H4 (cell line): ENCODE measurements at places on chromosomes 16 and 17.
A peak's percentile ranks its signal among the peaks of the same experiment; 100 is the strongest.

- peak; percentile 8 for DNase-seq
Observed at GRCh38 chr17:29760279-29761039, 137.7 kb upstream of the CORO6 start.

DNA sequence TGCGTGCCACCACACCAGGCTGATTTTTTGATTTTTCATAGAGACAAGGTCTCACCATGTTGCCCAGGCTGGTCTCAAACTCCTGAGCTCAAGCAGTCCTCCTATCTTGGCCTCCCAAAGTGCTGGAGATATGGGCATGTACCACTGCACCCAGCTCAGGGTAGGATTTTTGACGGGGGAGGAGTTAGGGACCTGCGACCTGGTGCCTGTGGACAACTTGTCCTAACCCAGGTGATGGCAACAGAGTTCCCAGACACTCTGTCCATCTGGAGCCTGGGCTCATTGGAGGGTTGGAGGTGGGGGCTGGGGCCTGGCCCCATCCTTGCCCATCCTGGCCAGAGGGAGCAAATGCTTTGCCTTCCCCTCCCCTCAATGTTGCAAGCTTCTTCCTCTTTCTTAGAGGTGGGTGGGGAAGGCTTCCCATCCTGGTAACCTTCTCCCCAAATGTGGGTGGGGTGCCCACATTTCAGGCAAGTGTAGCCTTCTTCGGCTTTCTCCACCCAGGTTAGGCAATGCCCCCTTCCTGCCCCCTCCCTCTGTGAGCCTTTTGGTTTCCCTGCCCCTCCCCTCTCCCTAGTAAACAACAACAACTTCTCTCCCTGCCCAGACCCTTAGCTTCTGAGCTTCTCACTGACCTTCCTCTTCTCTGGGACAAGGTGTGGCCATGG lies 24.9 kb downstream of the RARA start:
- DNase-seq, result no peak

DNA sequence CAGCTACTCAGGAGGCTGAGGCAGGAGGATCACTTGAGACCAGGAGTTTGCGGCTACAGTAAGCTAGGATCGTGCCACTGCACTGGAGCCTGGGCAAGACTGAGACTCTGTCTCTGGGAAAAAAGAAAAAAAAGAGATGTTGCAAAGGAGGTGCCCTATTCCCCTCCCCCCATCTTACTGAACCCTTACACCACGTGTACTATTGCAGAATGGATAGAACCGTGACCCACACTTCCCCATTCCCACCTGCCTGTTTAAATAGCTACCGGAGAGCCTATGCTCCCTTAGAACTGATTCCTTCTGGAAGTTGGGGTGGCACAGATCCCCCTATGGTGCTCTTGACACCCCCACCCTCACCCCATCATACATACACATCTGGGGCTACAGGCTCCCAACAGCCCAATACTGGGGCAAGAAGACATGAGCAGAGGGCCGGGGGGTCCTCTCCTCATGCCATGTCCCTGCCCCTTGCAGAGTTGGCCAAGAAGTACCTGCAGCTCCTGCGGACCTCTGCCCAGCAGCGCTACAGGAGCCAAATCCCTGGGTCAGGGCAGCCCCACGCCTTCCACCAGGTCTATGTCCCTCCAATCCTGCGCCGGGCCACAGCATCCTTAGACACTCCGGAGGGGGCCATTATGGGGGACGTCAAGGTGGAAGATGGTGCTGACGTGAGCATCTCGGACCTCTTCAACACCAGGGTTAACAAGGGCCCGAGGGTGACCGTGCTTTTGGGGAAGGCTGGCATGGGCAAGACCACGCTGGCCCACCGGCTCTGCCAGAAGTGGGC lies 35.7 kb downstream of the NLRC5 start:
- DNase-seq, result no peak

DNA sequence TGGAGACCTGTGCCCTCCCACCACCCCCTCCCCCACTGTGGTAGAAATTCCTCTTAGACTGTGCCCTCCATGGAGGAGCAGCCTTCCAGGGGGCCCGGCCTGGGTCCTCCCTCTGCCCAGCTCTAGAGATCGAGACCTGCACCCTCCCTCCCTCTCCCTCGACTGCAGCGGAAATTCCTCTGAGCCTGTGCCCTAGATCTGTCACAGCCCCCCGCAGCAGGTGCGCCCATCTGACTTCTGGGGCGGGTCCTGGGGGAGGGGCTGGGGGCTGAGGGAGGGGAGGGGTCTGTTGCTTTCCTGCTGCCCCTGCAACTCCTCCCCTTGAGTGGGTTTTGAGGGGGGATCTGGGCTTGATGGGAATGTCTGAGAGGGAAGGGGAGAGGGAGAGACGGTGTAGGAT lies 177.8 kb upstream of the GSE1 start:
- DNase-seq, result no peak

DNA sequence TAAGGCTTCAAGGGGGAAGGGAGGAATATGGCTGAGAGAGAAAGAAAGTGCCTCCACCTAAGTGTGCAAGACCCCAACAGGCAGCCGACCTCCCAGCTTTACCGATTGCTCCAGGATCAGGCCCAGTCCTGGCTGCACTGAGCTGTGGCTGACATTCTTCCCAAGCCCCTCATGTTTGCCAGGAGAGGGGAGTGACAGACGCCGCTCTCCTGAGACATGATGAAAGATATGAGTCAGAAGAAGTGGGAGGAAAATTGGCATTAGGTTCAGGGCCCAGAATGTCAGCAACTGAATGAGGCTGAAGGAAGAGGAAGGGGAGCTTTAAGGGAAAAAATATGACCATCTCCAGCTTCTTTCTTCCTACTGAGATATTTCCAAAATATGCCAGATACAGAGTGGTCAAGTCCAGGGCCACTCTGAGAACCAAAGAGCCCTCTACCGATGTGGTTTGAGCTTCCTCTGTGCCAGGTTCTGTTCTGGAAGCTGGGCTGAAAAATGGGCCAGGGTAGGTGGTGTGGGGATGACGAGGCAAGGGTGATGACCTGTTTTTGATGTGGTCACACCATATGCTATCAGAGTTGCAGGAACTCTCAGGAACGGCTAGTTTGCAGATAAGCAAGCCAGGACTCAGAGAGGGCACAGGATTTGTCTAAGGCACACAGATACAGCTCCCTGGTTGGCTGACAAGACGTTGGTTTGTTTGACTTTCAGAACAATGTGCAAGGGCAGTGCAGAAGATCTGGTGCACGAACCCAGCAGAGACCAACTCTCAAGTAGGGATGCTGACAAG lies 176.7 kb downstream of the SOX9 start:
- DNase-seq, result peak; percentile 32

- no peak for DNase-seq
Observed at GRCh38 chr17:41527063-41528023, 765 bp downstream of the KRT19 start.

GRCh38 chr16:20628213-20628612 lies 52.0 kb upstream of the ACSM2B start:
- no peak for DNase-seq

DNA sequence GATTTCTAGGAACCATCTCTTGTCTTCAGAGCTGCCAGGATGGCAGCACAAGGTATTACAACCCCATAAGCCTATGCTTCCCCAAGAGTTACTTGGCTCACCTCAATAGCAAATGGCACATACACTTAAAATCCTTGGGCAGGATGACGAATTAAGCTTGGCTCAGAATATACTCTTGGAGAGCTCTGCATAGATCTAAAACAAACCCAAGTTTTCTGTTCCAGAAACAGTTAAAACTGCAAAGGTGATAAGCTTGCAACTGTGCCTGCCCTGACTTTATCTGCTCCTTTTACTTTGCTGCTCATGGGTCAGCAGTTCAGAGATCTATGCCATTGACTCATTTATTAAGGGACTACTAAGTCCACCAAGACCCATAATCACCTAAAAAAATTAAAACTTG lies 26.1 kb downstream of the XPO6 start:
- DNase-seq, result no peak

- DNase-seq, result no peak
Observed at GRCh38 chr17:72056727-72057290, 64.0 kb upstream of the SOX9 start.

GRCh38 chr17:6903326-6903900 lies 71.9 kb upstream of the TEKT1 start:
- no peak for DNase-seq

- DNase-seq, result no peak
Observed at GRCh38 chr17:49021095-49021767, 24.0 kb downstream of the IGF2BP1 start.

GRCh38 chr16:72635104-72635503 lies 412.8 kb downstream of the ZFHX3 start:
- no peak for DNase-seq

DNA sequence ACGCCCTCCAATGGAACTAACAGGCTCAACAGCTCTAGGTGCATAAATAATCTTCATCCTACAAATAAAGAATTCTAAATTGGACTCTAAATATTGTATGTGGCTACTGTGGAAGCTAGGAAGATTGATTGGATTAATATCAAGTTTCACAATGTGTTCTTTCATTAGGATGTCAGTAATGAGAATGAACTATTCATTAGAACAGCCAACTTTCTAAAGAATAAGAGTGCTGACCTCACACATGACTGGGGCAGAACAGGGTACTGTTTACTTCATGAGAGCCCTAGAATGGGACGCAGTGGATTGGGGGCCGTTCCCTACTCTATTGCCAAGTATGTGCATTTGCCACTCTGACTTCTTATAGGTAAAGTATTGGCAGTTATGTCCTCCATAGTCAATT lies 528.2 kb upstream of the RBFOX1 start:
- no peak for DNase-seq

- no peak for DNase-seq
Observed at GRCh38 chr17:78734793-78735641, 47.1 kb downstream of the CYTH1 start.

DNA sequence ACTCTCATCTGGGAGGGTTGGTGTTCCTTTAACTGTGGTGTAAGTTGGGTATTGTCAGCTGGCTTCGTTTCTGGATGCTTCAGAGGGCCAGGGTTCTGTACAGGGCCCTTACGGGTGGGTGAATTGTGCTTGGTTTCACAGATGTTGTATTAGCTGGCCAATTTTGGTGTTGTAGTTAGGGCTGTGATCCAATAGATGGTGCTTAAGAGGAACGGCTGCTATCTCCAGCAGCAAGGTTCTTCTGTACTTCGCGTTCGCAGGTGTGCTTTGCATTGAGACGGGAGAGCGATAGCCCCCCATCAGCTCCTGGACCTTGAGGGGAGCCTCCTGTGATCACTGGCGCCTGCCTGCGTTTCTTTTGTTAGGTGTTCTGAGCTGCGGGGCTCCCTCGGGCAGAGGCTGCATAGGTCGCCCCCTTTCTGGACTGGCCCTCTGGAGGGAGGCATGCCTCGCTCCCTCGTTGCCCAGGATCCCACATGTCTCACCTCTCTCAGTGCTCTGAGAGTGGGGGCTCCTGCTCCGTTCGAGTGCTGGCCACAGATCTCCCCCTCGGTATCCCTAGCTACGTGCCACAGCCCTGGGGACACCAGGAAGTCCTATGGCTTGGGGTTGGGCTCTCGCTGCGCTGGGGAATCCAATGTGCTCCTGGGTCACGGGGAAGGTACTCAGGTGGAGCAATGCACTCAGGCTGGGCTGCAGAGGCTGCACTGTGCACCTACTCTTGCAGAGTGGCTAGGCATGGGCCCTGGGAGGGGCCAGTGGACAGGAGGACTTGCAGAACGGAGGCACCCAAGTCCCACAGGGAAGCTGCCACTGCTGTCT lies 837 bp upstream of the PRDM7 start:
- peak; percentile 42 for DNase-seq

DNA sequence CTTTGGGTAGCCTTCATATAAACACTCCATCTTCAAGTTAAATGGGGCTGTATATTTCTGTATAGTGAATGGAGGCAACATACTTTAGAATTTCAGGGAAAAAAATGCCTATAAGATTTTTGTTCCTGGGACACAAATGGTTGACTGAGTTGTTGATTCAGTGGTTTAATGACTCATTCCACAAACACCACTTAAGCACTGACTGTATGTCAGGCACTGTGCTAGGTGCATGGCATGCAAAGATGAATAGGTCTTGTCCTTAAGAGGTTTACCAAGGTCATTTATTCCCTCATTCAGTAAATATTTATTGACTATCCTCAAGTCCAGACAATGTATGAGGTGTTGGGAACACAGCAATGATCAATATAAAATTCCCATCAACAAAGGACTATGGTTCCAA lies 417.1 kb downstream of the CA10 start:
- no peak for DNase-seq

GRCh38 chr16:53168744-53169143 lies 114.0 kb downstream of the CHD9 start:
- DNase-seq, result no peak

GRCh38 chr17:57957886-57958285 lies 2.7 kb upstream of the CUEDC1 start:
- DNase-seq, result no peak

DNA sequence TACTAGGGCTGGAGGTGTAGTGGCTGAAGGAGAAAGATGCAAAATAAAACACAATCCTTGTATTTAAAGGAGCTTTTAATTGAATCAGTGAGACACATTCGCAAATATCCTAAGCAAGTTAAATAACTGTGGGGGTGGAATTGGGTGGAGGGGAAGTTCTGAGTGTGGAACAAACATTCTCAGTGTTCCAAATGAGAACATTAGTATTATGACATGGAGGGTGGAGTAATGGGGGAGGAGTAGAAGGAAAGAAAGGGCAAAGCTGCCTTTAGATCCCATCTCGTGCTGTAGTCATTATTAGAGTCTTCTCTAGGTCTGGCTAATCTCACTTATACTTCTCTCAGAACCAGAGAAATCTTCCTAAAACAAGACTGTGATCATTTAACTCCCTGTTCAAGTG lies 169.7 kb downstream of the ANKFN1 start:
- DNase-seq, result no peak

DNA sequence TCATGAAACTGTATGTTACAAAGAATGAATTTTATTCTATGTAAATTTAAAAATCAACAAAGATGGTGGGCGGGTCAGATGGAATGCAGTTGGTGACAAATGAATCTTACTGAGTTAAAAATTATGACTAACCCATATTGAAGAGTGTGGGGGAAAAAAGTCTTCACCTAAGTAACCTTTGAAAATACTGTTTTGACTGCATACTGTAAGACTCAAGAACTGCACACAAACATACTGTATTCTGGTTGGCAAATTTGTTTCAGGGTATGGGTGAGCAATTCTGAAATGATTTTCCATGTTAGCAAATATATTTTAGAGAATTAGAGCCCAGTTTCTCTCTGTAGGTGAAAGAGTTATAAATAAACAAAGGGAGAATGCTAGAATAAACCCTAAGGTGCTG lies 153.7 kb upstream of the KCNJ18 start:
- no peak for DNase-seq

DNA sequence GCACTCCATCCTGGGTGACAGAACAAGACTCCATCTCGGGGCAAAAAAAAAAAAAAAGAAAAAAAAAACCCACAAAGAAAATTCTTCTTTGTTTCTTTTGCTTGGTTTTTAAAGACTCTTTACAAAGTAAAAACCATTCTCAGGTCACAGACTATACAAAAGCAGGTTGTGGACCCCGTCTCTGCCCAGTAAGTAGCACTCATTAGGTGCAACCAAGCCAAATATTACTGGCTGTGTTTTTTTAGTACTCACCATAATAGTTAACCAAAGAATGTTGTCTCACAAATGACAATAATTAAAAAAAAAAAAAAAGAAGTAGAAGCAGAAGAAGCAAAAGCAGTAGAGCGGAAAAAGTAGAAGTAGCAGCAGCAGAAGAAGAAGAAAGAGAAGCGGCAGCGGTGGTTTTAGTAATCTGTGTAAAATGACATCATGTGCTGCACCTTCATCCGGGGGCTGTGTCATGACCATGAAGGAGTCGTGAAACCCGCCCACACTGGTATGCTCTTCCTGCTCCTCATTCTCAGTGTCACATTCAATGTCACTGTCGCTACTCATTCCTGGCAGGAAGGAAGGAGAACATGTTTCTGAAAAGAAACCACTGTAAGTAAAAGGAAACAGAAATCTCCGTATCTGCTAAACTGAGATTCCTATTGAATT lies 105.4 kb downstream of the TRIM37 start:
- DNase-seq, result peak; percentile 87
